ENCODE measurements at places on chromosomes 12 and 14.
A peak's percentile ranks its signal among the peaks of the same experiment; 100 is the strongest.

DNA sequence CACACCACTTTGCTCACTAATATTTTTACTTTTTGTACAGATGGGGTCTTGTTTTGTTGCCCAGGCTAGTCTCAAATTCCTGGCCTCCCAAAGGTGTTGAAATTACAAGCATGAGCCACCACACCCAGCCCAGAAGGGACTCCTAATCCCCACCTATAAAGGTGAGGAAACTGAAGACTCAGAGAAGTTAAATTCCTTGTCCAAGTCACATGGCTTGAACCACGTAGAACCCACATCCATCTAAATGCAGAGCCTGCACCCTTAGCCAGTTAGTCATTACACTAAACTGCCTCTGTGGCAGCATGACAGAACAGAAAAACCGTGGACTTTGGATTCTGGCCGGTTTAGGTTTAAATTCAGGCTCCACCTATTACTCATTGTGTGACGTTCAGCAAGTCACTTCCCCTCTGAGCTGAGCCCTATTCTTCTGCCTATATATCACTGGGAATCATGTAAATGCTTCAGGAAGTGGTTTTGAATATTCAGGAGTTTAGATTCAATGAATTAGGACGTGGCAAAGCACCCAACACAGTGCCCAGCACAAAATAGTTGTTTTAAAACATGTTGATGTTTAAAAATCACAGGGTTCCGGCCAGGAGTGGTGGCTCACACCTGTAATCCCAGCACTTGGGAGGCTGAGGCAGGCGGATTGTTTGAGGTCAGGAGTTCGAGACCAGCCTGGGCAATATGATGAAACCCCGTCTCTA is 3.0 kb upstream of the CORO1C start:
- DNase-seq, result peak; percentile 79

DNA sequence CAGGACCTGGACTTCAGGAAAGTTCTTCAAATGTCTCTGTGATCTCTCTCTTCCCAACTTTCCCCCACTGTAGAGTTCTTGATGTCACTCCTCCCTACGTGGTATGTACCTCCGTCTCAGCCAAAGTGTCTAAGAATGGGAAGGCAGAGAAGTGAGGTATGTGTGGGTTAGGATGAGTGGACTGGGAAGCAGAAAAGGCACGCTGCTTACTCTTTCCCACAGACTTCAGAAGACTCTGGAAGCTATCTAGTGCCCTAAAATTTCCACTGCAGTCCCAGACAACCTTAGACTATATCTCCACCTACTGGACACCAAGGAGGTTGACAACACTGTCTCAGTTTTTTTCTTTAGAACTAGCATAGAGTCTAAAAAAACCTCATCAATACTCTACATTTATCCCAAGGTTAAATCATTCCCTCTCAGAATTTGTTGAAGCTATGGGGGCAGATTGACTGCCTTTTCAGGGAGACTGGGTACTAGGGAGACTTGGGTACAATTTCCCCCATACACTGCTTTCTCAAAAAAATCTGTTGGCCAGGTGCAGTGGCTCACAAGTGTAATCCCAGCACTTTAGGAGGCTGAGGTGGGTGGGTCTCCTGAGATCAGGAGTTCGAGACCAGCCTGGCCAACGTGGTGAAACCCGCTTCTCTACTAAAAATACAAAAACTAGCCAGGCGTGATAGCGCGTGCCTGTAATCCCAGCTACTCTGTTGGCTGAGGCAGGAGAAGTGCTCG is 20.6 kb upstream of the ITGA5 start:
- peak; percentile 81 for DNase-seq

DNA sequence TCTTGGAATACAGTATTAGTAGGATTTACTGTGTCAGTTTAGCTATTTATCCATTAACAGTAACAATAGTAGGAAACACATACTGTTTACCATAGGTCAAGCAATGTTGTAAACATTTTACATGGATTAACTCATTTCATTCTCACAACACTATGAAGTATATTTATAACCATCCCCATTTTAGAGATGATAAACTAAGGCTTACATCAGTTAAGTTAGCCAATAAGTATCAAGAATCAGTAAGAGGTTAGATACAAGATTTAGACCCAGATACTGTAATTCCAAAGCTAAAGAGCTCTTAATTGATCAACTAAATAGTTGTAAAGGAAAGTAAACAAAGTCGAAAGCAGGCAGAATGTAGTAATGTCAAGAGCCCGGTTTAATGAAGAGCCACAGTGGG is 1.1 kb downstream of the SYNJ2BP start:
- no peak for DNase-seq

- DNase-seq, result no peak
Measured at GRCh38 chr14:104717646-104718045, 6.4 kb upstream of the ADSS1 start.

- no peak for DNase-seq
Measured at GRCh38 chr14:71583705-71584104, 348.5 kb upstream of the RGS6 start.
